ENCODE measurements at places on chromosomes 16 and 17.
A peak's percentile ranks its signal among the peaks of the same experiment; 100 is the strongest.

DNA sequence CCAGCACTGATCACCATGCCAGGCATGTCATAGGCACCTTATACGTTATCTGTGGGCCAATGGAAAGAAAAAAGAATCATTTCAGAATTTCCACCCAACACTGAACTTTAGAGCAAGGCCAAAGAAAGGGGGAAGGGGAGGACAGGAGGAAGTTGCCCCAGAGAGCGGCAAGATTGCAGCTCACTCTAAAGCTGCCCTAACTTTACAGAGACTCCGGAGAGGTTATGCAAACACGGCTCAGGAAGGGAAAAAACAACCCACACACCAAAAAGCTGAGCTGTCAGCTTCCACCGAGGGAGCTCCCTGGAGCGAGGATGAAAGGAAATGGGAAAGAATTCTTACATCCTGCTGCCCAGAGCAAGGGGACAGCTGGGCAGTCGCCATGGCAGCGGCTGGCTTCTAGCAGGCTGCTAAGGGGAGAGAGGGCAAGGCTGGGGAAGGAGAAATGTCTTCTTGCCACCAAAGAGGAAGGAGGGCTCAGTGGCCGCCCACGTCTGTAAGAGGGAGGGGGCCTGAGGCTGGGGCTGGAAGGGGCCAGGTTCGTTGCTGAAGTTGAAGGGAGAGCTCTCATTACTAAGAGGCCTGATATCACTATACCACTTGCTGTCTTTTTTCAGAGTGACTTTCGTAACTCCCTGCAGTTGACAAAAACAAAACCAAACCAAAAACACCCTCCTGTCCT lies 18.2 kb downstream of the COTL1 start:
- peak; percentile 76 for DNase-seq

GRCh38 chr17:58265271-58265670 lies 15.5 kb downstream of the MPO start:
- no peak for DNase-seq

DNA sequence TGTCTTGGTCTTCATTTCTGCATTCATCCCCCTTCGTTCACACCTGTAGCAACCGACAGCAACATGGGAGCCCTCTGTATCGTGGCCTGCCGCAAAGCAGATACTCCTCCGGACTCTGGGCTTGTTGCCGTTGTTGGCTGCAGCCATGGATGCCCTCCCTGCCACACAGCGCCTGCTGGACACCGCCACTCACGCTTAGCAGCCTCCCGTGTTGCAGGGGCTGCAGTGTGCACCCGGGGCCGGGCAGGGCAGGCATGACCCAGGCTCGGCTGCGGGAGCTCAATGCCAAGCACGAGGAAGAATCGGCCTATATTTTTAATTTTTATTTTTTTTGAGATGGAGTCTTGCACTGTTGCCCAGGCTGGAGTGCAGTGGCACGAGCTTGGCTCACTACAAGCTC lies 34.9 kb upstream of the ZNF629 start:
- no peak for DNase-seq

GRCh38 chr17:57751348-57751971 lies 6.4 kb upstream of the CCDC182 start:
- DNase-seq, result no peak

DNA sequence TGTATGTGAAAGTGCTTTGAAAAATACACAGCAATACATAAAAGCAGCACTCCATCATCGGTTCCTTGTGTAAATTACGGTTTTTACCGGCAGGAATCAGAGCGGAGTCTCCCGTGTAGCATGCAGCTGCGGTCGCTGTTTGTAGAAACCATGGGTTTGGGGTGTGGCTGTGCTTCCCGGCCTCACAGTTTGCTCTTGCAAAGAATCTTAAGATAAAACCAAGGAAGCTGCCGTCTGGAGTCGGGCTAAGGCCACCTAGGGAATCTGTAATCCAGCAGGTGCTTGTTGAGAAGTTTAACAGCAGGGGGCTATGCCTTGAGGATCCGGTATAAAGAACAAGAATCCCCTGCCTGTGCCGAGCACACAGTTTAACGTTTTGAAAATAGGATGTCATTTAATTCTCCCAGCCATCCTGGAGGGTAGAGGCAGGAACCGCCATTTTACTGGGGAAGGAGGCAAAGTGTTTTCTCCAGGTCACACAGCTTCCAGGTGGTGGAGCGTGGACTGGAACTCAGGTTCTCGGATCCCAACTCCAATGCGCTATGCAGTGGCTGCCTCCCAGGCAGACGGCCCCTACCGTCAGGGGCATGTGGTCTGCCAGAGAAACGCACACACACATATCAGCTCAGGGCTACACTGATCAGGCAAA lies 6.0 kb upstream of the TLCD3A start:
- DNase-seq, result no peak

DNA sequence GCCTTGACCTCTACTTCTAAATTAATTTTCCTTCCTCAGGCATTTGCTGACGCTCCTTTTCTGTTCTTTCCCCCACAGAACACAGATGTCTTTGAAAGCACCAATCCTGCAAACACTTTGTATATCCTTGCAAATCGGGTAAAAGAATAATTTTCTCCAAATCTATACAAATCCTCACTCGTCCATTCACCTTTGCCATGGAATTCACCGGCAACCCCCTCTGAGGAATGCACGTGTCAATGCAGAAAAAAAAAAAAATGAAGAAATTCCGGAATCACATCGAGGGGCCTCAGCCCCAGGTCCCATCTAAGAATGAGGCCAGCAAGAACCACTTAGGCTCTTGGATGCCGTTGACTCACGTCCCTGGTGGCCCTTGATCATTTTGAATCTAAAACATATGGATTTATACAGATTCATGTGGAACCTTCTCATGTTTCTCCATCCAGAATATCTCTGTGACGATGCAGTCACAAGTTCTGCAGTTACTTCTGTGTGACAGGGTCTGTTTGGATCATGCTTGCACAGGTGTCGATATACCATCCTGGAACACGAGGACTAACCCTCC lies 136.9 kb downstream of the RBFOX3 start:
- no peak for DNase-seq

- no peak for DNase-seq
Measured at GRCh38 chr17:41556931-41557330, 14.9 kb downstream of the KRT9 start.

GRCh38 chr17:80125656-80126448 lies 21.1 kb downstream of the EIF4A3 start:
- DNase-seq, result peak; percentile 72

- DNase-seq, result no peak
Measured at GRCh38 chr16:75053791-75054555, 55.1 kb downstream of the ZNRF1 start.

DNA sequence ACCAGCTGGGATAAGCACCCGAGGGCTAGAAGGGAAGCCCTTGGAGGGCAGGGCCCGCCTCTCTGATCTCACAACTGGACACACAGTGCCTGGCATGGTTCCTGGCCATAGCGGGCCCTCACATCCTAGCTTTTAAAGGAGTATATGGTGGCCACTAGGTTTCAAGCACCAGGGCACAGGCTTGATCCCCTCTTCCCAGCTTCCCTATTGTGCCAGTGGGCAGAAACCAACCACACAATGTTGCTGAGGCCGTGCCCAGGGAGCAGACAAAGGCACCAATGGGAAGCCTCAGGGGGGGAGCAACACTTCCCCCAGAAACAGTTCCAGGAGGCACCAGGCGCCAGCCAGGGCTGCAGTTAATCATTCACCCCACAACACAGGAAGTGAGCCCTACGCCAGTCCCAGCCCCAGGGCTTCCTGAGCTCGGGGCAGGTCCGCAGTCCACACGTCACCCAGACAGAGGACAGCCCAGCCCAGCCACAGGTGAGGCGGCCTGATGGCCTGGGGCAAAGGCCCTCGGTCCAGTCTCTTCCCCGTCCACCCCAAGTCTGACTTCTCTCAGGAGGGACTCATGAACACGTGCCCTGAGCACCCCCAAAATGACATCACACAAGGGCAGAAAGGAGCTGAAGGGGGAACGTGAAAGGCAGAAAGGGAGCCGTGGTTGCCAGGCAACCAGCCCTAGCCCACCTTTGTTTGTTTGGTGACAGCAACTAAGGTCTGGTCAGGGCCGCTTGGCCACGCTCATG lies 12.8 kb downstream of the SMIM5 start:
- no peak for DNase-seq

GRCh38 chr17:45052052-45052772 lies 780 bp upstream of the DCAKD start:
- DNase-seq, result no peak

DNA sequence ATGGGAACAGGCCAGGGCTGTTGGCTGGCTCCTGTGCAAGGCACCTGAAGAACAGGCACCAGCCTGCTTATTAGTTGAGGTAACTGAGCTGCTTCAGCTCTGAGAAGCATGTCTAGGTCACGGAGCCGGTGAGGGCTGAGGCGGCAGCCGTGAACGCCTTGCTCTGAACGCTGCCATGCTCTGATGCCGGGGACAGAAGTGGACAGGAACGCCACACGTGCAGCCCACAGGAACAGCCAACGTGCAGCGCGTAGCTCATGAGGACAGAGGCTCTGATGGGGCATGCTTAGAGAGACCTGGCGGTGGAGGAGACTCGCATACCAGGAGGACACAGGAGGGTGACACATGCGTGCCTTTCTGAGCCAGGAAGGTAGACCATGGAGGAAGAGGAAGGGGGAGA lies 25.6 kb downstream of the USP22 start:
- no peak for DNase-seq

DNA sequence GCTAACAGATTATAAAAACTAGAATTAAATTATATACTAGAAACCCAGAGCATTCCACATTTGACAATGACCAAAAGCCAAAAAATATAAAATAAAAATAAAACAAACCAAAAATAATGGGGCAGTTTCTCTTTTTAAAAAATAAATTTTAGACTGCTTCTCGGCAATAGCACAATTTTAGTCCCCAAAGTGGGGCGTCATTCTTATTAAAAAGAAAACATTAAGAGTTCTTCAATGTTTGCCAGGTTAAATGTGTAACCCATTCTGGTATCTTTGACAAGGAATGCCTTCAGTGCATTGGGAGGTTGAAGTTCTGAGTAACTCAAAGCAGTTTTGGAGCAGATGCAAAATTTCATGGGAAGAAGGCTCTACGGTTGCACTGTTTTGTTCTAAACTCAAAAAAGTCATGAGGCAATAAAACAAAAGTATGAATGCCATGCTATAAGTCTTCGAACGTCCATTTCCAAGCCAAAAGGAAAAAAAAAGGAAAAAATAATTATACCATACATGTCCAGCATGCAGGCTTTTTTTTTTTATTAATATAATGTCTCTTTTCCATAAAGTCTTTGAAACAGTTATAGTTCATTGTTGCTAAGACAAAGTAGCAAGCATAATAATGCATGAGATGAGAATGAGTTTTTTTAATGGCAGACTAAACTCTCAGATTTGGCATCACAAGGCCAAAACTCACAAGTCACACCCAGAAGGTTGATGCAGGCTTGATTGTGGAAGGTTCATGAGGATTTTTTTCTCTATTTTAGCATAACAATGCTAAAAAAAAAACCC lies 3.1 kb downstream of the MAF start:
- DNase-seq, result peak; percentile 12

DNA sequence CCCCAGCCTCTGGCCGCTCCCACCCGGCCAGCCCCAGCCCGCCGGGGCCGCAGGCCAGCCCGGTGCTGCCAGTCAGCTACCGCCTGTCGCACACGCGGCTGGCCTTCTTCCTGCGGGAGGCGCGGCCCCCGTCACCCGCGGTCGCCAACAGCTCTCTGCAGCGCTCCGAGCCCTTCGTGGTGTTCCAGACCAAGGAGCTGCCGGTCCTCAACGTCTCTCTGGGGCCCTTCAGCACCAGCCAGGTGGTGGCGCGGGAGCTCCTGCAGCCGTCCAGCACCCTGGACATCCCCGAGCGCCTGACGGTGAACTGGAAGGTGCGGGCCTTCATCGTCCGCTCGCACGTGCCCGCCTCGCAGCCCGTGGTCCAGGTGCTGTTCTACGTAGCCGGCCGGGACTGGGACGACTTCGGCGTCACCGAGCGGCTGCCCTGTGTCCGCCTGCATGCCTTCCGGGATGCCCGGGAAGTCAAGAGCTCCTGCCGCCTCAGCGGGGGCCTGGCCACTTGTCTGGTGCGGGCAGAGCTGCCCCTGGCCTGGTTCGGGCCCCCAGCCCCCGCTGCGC lies 46.8 kb downstream of the TMEM132E start:
- DNase-seq, result no peak

DNA sequence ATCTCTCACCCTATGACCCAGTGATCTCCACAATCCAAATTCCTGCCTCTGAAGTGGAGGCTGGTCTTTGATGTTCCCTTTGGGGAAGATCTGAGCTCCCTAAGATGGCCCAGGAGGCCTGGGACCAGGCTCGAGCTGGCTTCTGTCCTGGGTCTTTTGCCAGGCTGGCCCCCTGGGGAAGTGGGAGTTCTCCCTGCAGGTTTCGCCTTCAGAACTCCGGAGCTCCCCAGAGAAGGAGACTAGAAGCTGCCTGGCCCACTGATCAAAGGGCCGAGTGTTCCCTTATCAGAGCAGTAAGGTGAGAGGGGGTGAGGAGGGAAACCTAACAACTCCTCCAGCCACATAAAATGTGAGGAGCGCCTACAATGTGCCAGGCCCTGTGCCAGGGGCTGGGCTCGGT lies 147.1 kb downstream of the IRF8 start:
- DNase-seq, result no peak

DNA sequence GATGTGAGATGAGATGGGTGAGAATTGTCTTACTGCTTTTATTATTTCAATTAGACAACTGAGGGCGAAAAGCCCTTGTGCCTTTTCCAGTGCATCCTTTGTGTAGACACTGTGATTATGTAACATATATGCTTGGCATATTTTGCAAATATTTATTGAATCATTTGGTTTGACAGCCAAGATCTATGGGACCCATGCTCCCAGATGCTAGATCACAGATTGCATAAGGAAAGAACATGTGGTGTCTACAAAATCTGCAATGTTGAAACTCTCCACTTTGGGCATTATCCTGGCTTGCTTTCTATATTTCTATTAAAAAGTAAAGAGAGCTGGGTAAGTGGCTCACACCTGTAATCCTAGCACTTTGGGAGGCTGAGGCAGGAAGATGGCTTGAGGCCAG lies 4.8 kb upstream of the COG1 start:
- DNase-seq, result peak; percentile 30

- no peak for DNase-seq
Measured at GRCh38 chr17:79301469-79301868, 226.8 kb downstream of the ENGASE start.
